Stimulated activated CD4-positive, alpha-beta T cell treated with anti-CD3 and anti-CD28 coated beads, TNF-alpha, amount 100 ng/mL, for 48 hours (primary cell): ENCODE measurements at places on chromosomes 7 and 10.

DNA sequence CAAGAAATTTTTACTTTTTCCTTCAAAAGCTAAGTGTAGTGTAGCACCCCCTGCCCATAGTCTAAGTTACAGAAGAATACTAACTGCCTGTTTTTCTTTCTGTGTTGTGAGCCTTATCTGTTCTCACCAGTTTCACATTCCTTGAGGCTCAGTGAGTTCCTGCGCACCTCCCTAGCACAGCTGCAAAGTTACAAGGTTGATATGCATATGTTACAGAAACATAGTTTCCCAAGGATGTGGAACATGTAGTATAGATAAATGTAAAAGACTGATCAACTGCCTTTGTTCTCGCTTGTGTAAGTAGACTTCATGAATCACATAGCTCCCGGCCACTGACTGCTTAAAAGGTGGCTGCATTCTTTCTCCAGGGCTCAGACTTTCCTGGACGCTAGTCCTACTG is 6.7 kb upstream of the ZNF33B start:
- DNase-seq: no peak

- no peak for DNase-seq
These were observed 37.8 kb downstream of the DPCD start for GRCh38 chr10:101625821-101626412.

DNA sequence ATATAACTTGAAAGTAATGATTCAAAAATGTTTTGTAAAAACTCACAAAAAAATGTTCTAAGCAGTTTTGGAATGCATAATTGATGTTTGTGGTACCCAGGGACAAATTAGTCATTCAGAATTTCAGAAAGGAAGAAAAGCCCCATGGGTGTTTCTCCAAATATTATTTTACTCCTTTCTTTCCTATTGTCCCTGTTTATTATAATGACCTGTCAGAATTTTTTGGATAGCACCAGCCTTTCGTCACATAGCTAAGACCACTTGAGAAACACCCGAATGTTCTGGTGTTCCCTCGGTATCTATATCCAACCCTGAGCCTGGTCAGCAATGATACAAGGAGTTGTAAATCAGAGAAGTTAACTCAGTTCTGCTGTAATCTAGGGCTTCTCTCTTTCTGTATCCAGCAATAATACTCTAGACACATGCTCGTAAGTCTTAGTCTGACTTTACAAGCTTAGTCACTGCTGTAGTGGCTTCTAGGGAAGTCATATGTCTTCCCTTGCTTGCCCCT is 64.8 kb upstream of the MEOX2 start:
- no peak for DNase-seq

GRCh38 chr7:157679607-157680006 is 342.8 kb downstream of the DNAJB6 start:
- no peak for DNase-seq

- DNase-seq: no peak
These were observed 2.2 kb downstream of the FASTK start for GRCh38 chr7:151078233-151079040.

DNA sequence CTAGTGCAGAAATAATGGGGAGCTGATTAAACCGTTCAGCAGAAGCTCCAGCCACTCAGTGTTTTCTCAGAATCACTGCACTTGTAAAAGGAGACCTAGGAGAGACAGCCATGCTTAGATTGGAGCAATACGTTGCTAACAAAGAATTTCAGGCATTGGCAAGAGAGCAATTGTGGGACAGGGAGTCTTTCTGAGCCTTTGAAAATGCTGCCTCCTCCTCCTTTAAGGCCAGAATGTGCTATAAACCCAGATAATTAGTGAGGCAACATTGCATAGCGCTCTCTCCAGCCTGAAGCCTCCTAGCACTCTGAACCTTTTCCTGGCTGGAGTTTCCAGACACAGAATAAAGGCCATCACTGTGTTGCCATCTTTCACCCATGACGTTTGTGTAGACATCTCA is 18.5 kb upstream of the PTPRN2 start:
- no peak for DNase-seq

DNA sequence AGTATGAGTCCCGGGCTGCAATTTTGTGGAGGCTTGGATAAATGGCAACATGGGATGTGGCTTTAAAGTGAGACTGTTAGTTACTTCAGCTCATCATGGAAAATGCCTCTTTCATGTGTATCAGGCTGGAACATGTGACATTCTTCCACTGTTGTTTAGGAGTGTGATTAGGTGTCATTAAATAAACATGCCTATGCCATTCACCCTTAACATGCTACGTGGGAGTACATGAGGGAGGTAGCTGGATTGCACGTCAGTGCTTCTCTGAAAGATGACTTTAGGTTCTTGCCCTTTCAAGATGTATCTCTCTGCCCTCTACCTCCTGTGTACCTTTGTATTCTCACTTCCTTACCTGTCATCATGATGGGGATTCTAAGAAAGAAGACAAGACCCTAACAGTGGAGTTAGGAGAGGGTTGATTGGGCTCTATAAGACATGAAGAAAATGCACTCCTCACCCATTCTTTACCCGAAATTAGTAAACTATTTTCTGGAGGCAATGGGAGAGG is 8.9 kb downstream of the AKR1E2 start:
- no peak for DNase-seq

DNA sequence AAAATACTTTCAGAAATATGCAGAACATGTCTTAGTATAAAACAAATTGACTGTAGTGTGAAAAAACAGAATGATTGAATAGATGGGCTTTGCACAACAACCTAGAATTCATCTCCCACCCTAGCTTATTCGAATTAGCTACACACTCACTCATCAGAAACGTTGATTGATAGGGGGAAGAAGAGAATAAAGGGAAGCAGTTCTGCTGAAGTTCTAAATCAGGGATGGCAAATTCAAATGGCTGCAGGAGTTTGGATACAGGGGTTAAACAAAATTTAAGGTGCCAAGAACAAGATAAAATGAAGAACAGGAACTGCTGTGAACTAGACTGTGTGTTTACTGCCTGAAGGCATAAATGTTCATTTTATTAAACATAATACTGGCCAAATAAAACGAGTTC is 9.0 kb downstream of the CD36 start:
- DNase-seq: no peak

GRCh38 chr7:143493751-143494150 is 16.1 kb downstream of the TAS2R41 start:
- DNase-seq: no peak

- DNase-seq: no peak
These were observed 46.9 kb upstream of the GJD4 start for GRCh38 chr10:35558276-35558675.

DNA sequence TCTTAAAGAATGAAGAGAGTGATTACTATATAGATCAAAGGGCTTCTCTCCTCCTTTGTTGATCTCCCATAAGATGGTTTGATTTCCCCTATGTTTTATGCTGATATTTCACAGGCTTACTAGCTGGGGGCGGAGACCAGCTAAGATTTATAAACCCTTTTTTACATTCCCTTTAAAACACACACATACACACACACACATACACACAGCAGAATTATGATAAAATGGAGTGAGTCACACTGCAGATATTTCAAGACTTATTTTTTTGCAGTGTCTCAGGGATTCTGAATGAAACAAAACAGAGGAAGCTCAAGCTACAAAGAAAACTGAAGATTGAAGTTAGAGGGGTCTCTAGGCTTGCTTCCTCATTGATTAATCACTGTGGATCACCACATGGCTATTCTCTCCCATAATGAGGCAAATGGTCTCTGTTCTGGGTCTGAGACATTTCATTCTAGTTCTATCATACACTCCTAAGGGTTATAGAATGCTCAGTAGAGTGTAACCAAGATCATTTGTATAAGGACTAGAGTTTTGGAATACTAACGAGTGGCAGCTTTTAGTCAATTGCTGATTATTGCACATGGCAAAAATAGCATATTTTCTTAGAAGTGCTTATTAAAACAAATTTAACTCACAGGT is 18.6 kb downstream of the INA start:
- no peak for DNase-seq
